ENCODE measurements at places on chromosomes 1 and 21.

DNA sequence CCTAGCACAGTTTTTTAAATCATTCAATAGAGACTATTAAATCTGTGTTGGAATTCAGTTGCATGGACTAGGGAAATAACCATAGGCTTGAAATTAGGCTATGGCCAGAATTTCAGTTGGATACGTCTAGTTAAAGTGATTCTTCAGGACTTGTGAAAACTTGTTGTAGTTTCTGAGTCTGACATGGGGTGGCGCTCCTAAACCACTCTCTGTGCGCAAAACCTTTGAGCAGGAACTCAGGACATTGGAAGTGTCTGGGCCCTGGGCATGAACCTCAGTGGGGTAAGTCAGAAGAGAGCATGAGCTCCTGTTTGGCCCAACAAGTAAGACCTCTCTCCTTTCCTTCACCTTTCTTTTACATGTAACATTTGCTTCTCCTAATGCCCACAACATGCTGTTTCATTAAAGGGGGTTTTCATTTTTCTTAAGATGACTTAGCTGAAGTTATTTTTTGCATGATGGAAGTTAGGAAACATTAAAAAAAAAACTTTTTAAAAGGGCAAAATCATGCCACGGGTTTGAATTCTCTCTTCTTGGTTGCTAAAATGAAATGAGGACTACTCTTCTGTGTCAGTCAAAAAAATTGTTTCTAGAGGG, 17.1 kb upstream of the CCDC190 start:
- no peak for DNase-seq

- DNase-seq, result no peak
Measured at GRCh38 chr1:150650193-150650592, 20.8 kb upstream of the ENSA start.

GRCh38 chr1:74713849-74714248, 19.0 kb downstream of the CRYZ start:
- DNase-seq, result no peak

- DNase-seq, result no peak
Measured at GRCh38 chr1:68185743-68186142, 46.6 kb downstream of the WLS start.

- no peak for DNase-seq
Measured at GRCh38 chr1:67227196-67227595, 60.9 kb downstream of the IL23R start.

- DNase-seq, result no peak
Measured at GRCh38 chr1:88350648-88351047, 333.4 kb upstream of the PKN2 start.

DNA sequence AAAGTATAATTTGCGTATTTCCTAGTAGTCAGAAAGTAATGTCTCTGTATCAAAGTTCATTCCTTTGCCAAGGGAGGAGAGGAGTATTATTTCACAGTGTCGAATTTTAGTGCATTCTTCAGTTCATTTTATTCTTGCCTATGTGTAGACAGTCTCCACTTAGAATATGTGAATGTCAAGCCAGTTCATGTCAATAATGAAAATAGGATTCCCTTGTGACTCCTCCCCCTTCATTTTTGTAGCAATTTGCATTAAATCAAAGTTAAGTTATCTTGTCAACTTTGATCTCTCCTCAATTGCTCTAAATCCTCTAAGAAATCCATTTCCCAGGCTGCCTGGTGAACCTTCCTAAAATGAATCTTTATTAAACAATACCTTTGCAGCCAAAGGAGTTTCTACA, 179.1 kb downstream of the SLC44A5 start:
- DNase-seq, result no peak

DNA sequence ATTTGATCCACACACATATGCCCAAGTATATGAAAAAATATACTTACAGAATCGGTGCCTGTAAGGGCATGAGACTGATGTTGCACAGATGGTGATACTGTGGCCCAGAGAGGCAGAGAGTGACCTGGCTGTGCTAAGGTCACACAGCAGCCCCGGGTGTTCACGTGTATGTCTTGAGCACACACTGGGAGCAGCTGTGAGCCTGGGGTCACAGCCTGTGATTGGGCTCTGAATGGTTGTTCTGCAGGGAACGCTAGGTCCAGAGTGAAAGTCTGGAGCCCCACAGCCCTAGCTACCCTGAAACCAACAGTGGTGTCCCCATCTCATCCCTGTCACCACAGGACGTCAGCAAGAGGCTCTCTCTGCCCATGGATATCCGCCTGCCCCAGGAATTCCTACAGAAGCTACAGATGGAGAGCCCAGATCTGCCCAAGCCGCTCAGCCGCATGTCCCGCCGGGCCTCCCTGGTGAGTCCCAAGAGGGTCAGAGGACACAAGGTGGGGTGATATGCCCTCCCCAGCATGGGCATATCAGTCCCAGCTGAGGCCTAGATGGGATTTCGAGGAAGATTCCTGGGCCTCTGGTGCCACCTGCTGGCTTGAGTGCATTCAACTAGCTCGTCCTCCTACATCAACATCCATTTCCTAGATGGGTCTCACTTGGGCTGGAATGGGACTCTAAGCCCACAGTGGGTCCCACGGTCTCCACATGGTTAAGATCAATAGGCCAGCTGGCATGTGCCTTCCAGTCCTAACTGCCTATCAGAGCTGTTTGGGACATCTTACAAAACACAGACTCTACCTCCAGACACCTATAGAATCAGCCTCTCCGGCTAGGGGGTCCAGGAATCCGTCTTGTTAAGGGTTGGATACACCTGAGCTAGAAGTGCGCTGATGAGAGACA, 19.7 kb downstream of the CDK18 start:
- DNase-seq, result peak; percentile 38

DNA sequence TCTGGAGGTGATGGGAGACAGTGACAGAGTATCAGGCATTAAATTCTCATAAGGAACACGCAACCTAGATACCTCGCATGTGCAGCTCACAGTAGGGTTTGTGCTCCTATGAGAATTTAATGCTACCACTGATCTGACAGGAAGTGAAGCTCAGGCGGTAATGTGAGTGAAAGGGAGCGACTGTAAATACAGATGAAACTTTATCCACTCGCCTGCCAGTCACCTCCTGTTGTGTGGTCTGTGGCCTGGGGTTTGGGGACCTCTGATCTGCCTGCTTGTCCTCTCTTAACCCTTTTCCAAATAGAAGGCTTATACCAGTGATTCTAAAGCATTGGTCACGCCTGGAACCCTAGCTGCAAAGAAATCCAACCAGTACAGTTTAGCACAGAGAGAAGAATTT, 15.3 kb downstream of the GABPA start:
- no peak for DNase-seq

GRCh38 chr1:36855699-36856494, 178.4 kb downstream of the GRIK3 start:
- DNase-seq, result no peak

GRCh38 chr21:21010698-21011097, 12.5 kb downstream of the NCAM2 start:
- no peak for DNase-seq

DNA sequence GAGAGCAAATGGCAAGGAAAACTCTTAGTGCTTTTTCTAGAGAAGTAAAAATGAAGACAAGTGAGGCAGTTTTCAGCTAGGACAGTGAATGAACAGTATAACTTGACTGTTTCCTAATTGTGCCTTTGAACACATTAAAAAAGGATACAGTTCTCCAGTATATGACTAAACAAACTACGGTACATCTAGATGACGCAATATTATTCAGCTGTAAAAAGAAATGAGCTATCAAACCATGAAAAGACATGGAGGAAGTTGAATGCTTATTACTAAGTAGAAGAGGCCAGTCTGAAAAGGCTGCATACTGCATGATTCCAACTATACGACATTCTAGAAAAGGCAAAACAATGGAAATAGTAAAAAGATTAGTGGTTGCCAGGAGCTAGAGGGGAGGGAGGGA, 206.3 kb downstream of the SIPA1L2 start:
- no peak for DNase-seq

DNA sequence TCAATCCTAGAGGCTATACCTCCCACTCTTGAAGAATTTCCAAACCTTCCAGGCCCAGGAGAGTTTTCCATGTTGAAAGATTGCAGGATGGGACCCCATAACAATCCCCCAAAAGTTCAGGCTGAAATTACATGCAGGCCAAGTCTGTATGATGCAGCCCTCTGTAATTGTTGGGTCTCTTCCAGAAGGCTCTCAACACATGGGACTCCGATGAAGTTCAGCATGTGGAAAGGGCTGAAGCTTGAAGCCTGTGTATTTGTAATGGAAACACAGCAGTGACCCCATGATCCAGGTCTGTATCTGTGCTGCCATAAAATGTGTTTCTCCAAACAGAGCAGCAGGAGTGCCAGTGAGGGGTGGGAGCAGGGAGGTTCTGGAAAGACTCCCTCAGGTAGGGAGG, 202.5 kb upstream of the LYPLAL1 start:
- no peak for DNase-seq

DNA sequence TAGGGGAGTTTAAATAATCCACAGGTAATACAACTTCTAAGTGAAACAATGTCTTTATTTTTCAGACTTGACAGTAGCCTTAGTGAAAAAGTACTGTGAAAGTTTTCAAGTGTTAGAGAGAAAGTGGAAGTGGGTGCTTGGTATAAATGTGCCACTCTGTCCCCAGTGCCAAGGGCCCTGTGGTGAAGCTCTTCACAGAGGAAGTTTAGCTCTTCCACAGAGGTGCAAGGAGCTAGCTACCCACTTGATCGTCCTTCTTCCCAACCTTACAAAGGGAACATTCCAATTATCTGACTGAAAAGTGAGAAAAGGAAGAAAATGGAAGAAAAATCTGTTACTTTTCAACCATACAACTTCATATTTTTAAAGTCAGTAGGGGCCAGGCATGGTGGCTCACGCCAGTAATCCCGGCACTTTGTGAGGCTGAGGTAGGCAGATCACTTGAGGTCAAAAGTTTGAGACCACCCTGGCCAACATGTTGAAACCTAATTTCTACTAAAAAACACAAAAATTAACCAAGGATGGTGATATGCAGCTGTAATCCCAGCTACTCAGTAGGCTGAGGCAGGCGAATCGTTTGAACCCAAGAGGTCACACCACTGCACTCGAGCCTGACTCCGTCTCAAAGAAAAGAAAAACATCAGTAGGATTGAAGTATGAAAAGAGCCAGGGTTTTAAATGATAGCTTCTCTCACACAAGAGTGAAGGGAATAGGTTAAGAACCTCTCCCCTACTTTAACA, 41.0 kb upstream of the PTPRC start:
- no peak for DNase-seq

DNA sequence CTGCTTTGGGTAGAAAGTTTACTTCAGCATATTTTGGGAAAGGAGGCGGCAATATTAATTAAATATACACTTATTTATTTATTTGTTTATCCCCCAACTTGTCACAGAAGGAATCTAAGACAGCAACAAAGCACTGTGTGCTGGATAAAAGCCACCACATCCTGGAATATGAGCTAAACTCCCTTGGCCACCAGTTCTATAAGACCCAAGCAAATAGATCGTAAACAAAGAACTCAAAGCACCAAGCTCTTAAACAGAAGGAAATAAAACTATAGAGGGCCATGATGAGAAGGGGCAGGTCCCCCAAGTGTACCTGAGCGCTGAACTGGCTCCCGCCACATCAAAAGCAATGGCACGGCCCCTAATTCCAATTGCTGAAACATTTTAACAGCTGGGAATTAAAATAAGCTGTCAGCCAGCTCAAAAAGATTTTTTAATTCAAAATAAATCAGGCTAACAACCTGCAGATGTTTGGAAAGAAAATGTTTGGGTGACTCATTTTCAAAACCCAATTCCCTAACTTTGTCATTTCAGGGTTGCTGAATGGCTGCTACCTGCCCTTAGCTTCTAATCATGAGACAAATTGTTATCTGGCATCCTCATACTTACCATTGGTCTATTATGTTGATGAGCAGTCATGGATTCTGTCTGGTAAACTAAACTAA, 127.1 kb downstream of the SLC30A10 start:
- no peak for DNase-seq

- no peak for DNase-seq
Measured at GRCh38 chr1:114002492-114003239, 23.4 kb downstream of the OLFML3 start.

GRCh38 chr21:27719226-27719625, 752.3 kb upstream of the ADAMTS5 start:
- DNase-seq, result no peak

GRCh38 chr1:183685112-183685713, 32.1 kb upstream of the APOBEC4 start:
- DNase-seq, result no peak

- no peak for DNase-seq
Measured at GRCh38 chr1:200707116-200707515, 31.6 kb upstream of the CAMSAP2 start.

DNA sequence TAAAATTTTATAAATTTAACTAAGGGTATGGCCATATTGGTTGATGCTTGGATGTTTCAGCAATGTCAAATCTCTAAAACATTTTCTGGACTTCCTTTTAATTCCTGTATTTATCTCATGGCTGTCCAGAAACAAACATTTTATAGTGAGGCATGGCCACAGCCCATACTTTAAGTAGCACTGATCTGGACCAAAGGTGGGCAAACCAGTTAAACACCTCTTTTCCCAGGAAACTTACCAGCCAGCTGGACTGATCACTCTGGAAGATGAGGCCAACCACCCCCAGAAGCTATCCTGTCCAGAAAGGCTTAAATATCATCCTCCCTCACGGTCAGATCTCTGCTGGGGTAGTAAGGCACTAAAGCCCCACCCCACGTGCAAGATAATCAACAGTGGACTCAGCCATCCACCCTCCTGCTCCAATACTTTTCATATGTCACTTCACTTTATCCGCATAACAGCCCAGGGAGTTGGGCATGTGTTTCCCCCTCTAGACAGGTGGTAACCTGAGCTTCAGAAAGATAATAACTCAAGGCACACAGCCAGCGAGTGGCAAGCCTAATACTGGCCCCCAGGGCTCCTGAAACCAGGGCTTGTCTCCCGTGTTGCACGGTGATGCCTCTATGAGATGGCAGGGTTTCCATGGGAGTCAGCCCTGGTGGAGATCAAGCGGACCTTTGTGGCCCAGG, 120.5 kb upstream of the NGF start:
- no peak for DNase-seq

DNA sequence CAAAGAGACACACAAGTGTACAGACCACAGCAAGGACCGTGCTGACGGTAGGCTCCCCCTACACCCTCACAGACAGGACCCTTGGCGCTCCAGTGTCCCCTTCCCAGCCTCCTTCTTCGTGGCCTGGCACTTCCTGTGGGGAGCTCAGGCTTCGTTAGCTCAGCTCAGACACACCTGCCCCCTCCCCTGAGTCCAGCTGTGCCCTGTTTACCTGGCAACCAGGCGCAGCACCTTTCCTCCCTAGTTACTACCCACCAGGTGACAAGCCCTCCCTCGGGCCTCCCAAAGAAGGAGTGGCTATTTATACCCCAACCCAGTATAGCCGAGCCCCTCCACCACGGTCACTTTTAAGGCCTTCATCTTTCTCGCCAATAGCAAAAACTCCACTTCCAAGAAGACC, 4.7 kb downstream of the CELF3 start:
- DNase-seq, result no peak

- DNase-seq, result no peak
Measured at GRCh38 chr1:1461721-1462317, 9.7 kb upstream of the ATAD3B start.

Data from activated CD8-positive, alpha-beta memory T cell treated with anti-CD3 and anti-CD28 coated beads for 1 hour (primary cell).